ENCODE measurements at places on chromosomes 5 and 9. TPM values are rescaled to one million over a fixed set of nuclear protein-coding genes. Genes with fewer than 3 reads are reported as not detected.

Gene CD74
- 530 TPM for total RNA-seq

Gene CARD6
- 12.3 TPM for total RNA-seq

Gene PCDHAC2
- 3.9 TPM for total RNA-seq

Gene NIM1K
- not detected for total RNA-seq

GRCh38 chr9:35180801-35181200 is 19.0 kb downstream of the UNC13B start:
- H3K27me3 ChIP-seq = no peaks in the 10 kb centered on the region
- DNase-seq = no peak
- H3K4me1 ChIP-seq = no peaks in the 10 kb centered on the region
- H3K27ac ChIP-seq = no peak overlapping the region
- H3K4me3 ChIP-seq = no peak overlapping the region

GRCh38 chr5:139100825-139101224 is 97.3 kb downstream of the SIL1 start:
- no peak for DNase-seq
- H3K4me3 ChIP-seq = no peak overlapping the region
- H3K36me3 ChIP-seq = no peaks in the 10 kb centered on the region

DNA sequence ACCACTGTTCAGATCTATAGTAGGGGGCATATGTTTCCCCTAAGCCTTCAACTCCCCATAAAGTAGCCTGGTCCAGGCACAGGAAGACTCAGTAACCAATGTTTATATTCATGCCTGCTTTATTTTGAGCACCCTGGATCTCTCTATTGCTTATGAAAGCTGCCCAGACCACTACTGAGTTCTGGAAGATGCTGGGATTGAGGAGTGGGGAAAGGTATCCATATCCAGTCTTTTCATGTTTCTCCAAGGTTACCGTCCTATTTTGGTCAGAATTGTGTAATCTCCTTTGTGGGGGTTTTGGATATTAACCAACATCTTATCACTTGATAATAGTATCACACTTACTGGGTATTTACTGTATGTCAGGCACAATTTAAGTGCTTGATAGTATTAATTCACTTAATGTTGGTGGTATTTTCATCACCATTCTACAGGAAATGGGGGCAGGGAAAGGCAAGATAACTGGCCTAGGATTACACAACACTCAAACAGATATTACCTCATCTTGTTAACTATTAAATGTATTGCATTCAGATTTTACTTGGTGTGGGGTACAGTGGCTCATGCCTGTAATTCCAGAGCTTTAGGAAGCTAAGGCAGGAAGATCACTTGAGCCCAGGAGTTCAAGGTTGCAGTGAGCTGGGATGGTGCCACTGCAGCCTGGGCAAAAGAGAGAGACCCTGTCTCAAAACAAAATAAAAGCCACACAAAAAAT is 36.3 kb downstream of the RUSC2 start:
- no peak overlapping the region for H3K27ac ChIP-seq
- H3K4me3 ChIP-seq = no peak overlapping the region
- no peaks in the 10 kb centered on the region for H3K36me3 ChIP-seq
- no peaks in the 10 kb centered on the region for H3K27me3 ChIP-seq
- no peak for DNase-seq
- H3K4me1 ChIP-seq = peaks cover 56% of the 10 kb centered on the region

DNA sequence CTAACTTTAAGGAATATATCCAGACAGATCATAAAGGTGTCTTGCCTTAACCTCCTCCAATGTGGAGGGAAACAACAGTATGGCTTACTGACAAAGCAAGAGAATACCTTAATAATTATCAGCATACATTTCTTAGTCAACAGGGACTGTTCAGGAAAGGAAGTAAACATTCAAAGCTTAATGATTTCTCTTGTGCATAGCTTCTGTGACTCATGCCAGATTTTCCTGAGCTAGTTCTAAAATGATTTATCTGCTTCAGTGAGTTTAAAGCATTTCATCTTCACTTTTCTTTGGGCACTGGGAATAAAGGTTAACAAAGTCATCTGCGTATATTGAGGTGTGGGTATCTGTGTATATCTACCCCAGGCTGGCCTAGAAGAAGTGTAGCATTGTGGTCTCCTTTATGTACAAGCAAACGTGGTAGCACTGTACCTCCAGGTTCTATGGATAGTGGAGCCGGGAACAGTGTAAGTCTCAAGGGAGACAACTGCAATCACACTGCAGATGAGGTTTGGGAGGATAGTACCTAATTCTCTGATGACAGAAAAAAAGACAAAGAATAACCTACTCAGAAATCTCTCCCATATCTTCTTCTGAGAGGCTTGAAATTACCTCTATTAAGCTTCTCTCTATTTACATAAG is 284.1 kb downstream of the HCN1 start:
- no peaks in the 10 kb centered on the region for H3K27me3 ChIP-seq
- H3K4me1 ChIP-seq = no peaks in the 10 kb centered on the region
- no peak overlapping the region for H3K4me3 ChIP-seq

DNA sequence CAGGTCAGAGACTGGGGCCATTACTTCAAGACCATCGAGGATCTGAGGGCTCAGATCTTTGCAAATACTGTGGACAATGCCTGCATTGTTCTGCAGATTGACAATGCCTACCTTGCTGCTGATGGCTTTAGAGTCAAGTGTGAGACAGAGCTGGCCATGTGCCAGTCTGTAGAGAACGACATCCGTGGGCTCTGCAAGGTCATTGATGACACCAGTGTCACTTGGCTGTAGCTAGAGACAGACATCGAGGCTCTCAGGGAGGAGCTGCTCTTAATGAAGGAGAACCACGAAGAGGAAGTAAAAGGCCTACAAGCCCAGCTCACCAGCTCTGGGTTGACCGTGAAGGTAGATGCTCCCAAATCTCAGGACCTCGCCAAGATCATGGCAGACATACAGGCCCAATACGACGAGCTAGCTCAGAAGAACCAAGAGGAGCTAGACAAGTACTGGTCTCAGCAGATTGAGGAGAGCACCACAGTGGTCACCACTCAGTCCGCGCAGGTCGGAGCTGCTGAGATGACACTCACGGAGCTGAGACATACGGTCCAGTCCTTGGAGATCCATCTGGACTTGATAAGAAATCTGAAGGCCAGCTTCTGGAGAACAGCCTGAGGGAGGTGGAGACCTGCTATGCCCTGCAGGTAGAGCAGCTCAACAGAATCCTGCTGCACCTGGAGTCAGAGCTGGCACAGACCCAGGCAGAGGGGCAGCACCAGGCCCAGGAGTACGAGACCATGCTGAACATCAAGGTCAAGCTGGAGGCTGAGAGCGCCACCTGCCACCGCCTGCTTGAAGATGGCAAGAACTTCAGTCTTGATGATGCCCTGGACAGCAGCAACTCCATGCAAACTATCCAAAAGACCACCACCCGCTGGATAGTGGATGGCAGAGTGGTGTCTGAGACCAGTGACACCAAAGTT is 9.3 kb downstream of the NIPBL start:
- no peak overlapping the region for H3K4me3 ChIP-seq
- no peak for DNase-seq
- H3K36me3 ChIP-seq = no peaks in the 10 kb centered on the region
- no peaks in the 10 kb centered on the region for H3K27me3 ChIP-seq

- H3K27me3 ChIP-seq = no peaks in the 10 kb centered on the region
- peak overlapping the region; percentile 61 for H3K27ac ChIP-seq
- DNase-seq = no peak
- no peak overlapping the region for H3K4me3 ChIP-seq
Measured at GRCh38 chr5:143065996-143066522, 295.9 kb downstream of the ARHGAP26 start.

DNA sequence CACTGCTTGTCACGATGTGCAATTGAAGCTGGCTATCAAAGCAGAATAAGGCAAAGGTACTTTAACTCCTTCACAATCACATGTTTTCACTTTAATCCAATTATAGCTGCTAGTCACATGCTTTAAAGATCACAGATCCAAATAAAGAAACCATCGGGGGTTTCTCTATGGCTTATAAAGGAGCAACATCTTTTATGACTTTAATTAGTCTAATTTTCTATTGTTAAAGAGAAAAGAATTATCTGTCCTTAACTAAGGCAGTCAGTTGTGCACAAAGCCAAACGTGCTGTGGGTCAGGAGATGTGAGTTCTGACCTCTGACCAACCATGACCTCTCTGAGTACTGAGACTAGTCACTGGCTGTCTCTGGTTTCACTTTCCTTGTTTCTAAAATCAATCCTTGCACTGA is 561.1 kb downstream of the RAB3C start:
- H3K27me3 ChIP-seq = no peaks in the 10 kb centered on the region
- H3K36me3 ChIP-seq = no peaks in the 10 kb centered on the region

DNA sequence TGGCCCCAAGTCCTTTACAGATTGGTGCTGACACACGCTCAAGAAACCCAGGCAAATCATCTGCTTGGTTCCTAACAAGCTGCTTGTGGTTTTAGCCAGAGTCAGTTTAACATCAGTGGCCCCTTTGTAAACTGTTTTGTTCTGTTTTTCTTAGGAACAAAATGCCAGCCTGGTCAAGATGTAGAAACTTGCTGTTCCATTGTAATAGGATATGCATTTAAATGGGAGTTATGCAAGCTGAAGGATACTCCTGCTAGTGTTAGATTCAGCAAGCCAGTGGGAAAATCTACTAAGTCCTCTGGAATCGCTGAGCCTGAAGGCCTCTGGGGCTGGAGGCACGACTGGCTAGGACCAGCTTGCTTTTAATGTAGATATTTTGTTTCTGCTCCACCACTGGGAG is 391.1 kb downstream of the TLE4 start:
- no peak overlapping the region for H3K27ac ChIP-seq
- no peaks in the 10 kb centered on the region for H3K4me1 ChIP-seq

DNA sequence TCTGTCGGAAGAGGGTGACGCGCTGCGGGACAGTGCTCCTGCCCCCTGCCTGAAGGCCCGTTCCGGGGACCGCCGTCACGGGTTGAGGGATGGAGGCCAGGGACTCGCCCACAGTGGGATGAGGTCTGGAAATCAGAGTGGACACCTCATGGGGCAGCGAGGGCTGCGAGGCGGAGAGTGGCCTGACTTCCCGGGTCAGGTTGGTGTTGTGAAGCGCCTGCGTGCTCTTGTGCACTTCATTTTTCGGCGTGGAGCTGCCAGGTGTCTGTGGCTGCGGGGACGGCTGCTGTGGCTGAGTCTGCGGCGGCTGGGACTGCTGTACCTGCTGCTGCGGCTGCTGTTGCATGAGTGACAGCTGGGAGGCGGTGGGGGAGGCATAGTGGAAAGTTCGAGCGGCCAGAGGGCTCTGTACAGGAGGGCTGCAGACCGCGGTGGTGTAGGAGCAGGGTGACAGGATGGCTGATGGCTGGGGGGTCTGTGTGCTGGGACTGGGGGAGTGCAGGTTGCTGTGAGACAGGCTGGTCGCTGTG is 434.1 kb downstream of the HCN1 start:
- H3K36me3 ChIP-seq = no peaks in the 10 kb centered on the region
- no peaks in the 10 kb centered on the region for H3K27me3 ChIP-seq
- no peak for DNase-seq
- H3K27ac ChIP-seq = no peak overlapping the region
- no peaks in the 10 kb centered on the region for H3K4me1 ChIP-seq
- H3K4me3 ChIP-seq = no peak overlapping the region

- no peak for DNase-seq
- H3K4me3 ChIP-seq = no peak overlapping the region
- H3K27me3 ChIP-seq = no peaks in the 10 kb centered on the region
- H3K27ac ChIP-seq = no peak overlapping the region
- no peaks in the 10 kb centered on the region for H3K4me1 ChIP-seq
Measured at GRCh38 chr9:89519366-89519805, 21.5 kb upstream of the SEMA4D start.

DNA sequence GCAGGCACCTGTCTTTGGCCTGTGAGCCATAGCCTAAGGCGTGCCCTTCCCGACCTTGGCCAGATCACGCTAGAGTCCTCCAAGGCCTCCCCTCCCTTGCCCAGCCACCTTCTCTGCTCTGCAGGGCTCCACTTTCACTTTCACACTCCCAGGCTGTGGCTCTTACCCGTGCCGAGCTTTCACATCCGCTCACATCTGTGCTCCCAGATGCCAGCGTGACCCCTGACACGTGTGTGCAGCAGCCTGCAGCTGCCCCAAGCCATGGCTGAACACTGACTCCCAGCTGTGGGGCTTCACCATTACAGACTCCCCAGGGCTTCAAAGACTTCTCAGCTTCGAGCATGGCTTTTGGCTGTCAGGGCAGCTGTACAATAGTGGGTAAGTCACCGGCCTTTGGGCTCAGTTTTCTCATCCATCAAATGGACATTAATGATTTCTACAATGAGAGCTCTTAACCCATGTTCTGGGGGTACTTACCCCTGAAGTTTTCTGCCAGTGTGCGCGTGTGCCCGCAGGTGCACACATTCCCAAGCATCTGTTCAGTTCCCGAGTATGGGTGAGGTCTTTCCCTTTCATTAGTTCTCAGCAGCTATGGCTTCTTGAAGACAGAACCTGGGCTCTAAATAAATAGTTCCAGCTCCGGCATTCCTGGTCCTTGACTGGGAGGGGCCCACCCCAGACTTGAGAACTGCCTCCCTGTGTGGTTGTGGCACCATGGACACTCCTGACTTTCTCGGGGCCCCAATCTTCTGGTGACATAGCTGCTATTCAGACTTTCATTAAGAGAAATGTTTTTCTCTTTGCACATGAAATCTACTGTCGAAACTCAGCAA is 118.6 kb downstream of the RGS3 start:
- peaks cover 66% of the 10 kb centered on the region for H3K4me1 ChIP-seq
- H3K36me3 ChIP-seq = peaks cover 23% of the 10 kb centered on the region
- DNase-seq = no peak
- peak overlapping the region; percentile 77 for H3K27ac ChIP-seq
- no peaks in the 10 kb centered on the region for H3K27me3 ChIP-seq
- H3K4me3 ChIP-seq = peak overlapping the region; percentile 23

DNA sequence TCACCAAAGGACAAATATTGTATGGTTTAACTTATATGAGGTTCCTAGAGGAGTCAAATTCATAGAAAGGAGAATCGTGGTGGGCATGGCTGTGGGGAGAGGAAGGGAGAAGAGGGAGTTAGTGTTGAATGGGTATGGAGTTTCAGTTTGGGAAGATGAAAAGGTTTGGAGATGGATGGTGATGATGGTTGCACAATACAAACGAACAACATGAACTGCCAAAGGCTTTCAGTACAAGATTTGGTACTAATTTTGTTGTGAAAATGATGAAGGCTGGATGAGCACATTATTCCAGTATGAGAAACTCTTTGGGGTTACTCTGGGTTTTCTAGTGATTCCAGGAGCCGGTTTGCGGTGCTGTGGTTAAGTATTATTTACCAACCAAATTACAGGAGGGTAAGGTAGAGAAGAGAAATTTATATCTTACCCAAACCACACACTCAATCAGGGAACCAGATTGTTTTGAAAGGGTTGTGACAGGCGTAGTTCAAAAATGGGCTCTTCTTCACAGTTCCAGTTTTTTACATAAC is 112.0 kb upstream of the TBC1D2 start:
- H3K36me3 ChIP-seq = no peaks in the 10 kb centered on the region
- H3K4me3 ChIP-seq = no peak overlapping the region
- no peak overlapping the region for H3K27ac ChIP-seq
- no peaks in the 10 kb centered on the region for H3K4me1 ChIP-seq
- no peaks in the 10 kb centered on the region for H3K27me3 ChIP-seq

All from vagina (tissue), 2 donors.